ENCODE measurements at places on chromosomes 1 and 21.

DNA sequence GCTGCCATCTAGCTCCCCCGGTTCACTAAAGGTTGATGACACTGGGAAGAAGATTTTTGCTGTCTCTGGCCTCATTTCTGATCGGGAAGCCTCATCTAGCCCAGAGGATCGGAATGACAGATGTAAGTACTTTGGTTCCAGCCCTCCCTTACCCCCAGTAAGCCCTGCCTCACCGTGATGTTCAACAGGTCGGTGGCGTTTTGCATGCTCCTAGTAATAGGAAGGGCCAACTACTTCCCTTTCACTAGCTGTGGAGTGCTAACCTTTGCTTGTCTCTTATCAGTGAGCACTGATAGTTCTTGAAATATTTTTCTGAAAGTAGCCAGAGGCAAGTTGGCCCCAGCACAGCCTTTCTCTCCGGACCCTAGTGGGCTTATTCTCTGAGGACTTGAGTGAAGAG lies 7.5 kb downstream of the RNF220 start:
- DNase-seq, result no peak

- DNase-seq, result peak; percentile 69
These were observed 84.7 kb downstream of the NDUFS5 start for GRCh38 chr1:39110882-39111281.

DNA sequence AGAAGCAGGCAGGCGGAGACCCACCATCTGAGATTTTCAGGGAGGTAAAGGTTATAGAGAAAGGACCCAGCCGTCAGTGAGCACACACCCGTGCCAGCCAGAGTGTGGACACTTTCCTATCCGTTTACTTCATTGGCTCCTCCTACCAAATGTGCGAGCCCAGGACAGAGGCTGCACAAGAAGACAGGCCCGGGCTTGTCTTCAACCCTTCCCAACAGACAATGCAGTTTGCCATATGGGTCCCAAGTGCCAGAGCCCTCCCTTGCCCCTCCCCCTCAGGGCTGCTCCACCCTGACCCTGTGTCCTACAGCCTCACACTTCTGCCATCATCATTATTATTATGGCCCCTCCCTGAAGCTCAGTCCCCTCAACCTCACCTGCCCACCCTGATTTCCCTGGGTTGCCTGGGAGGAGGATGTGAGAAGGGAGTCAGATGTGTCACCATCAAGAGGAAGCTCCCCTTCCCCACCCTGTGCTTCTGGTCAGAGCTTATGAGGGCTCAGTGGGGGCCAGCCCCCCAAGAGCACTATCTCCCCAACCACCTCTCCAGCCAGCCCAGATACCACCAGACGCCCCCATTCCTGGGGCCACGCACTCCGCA lies 9.4 kb downstream of the LAPTM5 start:
- DNase-seq, result peak; percentile 39

DNA sequence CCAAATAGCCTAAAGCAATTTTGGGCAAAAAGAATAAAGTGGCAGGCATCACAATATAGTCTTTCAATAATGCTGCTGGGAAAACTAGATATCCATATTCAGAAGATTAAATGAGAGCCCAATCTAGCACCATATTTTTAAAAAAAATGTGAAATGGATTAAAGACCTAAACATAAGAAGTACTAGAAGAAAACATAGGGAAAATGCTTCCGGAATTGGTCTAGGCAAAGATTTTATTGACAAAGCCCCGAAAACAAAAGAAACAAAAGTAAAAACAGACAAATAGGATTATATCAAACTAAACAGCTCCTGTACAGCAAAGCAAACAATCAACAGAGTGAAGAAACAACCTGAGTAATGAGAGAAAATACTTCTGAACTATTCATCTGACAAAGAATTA lies 48.6 kb upstream of the KCNK1 start:
- DNase-seq, result no peak

DNA sequence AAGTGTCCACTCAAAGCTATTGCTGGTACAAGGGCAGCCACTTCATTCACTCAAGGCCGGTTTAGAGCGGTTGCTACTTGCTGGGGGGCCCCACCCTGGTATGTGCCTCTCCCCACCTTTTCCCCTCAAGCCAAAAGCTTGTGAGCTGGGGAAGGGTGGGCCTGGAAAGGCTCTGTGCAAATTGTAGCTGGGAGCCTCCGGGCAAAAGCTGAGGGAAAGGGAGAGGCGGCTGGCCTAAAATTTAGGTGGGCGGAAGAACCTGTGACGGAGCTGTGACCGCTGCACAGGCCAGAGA lies 306 bp upstream of the SH3D21 start:
- DNase-seq, result no peak

- no peak for DNase-seq
These were observed 9.5 kb upstream of the F13B start for GRCh38 chr1:197076585-197076984.

DNA sequence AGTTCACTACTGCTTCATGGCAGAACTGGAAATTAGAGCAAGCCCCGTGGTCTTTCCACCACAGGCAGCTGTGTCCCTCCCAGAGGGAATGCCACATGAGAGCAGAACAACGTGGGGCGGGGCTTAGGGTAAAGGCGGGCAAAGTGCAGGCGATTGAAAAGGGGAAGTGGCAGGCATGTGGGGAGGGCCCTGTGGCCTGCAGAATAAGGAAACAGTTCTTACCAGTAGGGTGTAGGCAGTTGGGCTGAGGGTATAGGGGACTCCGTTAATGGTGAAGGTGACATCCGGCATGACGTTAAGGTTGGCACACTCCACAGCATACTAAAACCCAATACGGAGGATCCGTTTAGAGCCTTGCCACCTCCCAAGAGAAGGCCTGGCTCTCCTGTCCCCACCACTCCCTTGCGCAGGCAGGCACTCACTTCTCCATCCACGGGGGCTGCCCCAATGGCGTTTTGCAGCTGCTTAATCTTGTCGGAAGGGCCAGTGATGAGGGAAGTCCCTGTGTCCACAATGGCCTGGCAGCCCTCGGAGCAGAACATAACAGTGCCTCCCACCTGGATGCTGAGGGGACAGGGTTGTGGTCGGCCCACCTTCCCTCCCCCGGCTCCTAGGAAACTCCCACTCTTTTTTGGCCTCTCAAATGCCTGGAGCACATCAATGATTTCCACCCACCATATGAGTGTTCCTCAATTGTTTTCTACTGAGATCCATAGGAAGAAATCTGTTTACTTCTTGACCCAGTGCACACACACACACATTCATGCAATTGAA lies 9.1 kb upstream of the RAB7B start:
- DNase-seq, result no peak

DNA sequence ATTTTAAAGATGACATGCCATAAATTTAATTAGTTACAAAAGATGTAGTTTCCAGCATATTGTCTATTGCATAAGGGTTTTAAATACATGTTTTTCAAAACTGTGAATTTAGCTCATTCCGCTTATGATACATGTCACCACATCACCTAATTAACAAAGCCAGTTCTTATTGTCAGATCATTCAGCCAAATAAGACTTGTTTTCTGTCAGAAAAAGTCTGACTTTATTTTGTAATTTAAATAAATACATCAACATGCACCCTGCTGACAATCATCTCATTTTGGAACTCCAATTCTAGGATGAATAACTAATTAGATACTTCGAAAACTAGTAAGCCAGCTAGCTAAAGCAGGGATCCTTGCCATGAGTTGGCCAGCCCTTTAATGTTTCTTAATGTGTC lies 110.9 kb upstream of the APP start:
- DNase-seq, result no peak

Measured in GM03348 (cell line).